ENCODE measurements at places on chromosomes 16 and 17. TPM values are rescaled to one million over a fixed set of nuclear protein-coding genes. Genes with fewer than 3 reads are reported as not detected.
A peak's percentile ranks its signal among the peaks of the same experiment; 100 is the strongest.

DNA sequence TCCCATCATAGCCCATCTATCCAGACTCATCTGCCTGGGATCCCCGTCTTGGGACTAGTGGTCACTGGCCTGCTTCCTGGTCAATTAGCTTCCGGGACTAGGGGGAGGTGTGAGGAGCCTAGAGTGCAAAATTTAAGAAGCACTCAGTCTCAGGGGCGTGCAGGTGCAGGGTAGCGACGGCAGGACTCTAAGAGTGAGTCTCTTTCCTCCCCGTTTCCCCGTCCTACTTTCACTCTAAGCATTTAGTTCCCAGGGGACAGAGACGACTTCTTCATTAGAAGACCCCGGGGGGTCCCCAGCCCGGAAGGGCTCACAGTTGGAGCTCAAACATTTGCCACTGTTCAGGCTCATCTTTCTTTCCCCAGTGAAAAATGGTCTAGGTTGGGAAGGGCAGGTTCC, 677 bp upstream of the ZNHIT3 start:
- H3K27ac ChIP-seq: peak overlapping the region; percentile 85
- no peaks in the 10 kb centered on the region for H3K27me3 ChIP-seq
- no peak for DNase-seq
- H3K4me1 ChIP-seq: peaks cover 34% of the 10 kb centered on the region
- no peaks in the 10 kb centered on the region for H3K36me3 ChIP-seq
- peak overlapping the region; percentile 82 for H3K4me3 ChIP-seq

GRCh38 chr17:78988152-78988551, 8.4 kb upstream of the LGALS3BP start:
- H3K27ac ChIP-seq: no peak overlapping the region
- no peaks in the 10 kb centered on the region for H3K27me3 ChIP-seq
- H3K4me3 ChIP-seq: no peak overlapping the region
- no peaks in the 10 kb centered on the region for H3K36me3 ChIP-seq
- no peak for DNase-seq
- peaks cover 22% of the 10 kb centered on the region for H3K4me1 ChIP-seq

GRCh38 chr16:8951447-8952280, 12.0 kb downstream of the USP7 start:
- no peaks in the 10 kb centered on the region for H3K27me3 ChIP-seq
- H3K36me3 ChIP-seq: no peaks in the 10 kb centered on the region
- no peak overlapping the region for H3K4me3 ChIP-seq
- peak overlapping the region; percentile 66 for H3K27ac ChIP-seq

DNA sequence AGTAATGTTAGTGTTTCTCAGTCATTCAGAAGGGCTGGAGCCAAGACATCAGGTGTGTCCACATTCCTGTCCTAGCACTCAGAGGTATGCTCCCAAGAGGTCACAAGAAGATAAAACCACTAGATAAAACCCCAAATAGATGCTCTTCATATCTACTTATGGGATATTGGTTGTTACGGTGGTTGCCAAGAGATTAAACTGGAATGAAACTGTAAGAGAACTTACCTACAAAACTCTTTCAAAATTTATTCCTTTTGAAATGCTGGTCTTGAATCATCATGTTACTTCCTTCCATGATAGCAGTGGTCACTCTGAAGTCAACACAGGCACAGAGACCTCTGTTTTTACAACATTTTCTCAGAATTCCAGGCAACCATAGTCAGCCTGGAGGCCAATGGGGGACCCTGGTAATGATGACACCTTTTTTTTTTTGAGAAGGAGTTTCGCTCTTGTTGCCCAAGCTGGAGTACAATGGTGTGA, 122.4 kb upstream of the WSCD1 start:
- no peaks in the 10 kb centered on the region for H3K36me3 ChIP-seq
- H3K27ac ChIP-seq: no peak overlapping the region
- H3K27me3 ChIP-seq: no peaks in the 10 kb centered on the region
- H3K4me3 ChIP-seq: no peak overlapping the region
- no peak for DNase-seq

- no peaks in the 10 kb centered on the region for H3K27me3 ChIP-seq
- H3K36me3 ChIP-seq: no peaks in the 10 kb centered on the region
- no peak overlapping the region for H3K27ac ChIP-seq
Measured at GRCh38 chr17:74881073-74881472, 8.3 kb upstream of the FDXR start.

DNA sequence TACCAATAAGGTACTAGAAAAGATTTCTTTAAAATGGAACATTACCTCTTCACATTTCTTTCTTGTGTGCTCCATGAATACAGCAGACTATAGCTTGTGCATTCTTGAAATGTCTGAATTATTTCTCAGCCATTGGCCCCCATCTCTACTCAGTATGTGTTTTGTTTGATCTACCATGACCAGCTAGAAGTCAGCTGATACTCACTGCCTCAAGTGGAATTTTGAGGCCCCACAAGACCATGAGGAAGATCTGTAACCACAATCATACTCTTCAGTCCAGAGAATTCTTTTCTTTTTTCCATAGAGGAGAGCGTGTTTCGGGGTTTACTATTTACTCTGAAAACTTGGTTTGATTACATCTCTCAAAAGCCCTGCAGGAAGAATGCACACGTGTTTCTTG, 319.1 kb downstream of the TOX3 start:
- H3K4me3 ChIP-seq: no peak overlapping the region
- H3K27ac ChIP-seq: no peak overlapping the region
- no peak for DNase-seq

DNA sequence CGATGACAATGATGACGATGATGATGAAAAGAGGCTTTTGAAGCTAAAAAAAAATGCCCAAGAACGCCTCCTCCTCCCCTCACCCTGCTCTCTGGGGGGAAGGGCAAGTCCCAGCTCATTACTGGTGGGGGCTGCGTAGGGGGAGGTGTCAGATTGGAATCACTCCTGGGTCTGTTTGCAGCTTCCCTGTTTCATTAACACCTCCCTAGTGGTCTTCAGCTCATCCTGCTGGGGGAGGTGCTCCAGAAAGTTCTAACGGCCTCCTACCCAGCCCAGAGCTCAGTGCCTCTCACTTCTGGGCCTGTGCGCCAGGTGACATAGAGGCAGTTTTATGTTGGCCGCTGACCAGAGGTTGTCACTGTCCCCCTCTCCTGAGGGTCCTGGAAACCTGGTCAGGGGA, 12.7 kb downstream of the MRM1 start:
- no peak overlapping the region for H3K4me3 ChIP-seq
- peaks cover 19% of the 10 kb centered on the region for H3K4me1 ChIP-seq
- H3K27ac ChIP-seq: no peak overlapping the region
- no peak for DNase-seq
- H3K27me3 ChIP-seq: no peaks in the 10 kb centered on the region

OR2C1 gene
- not detected for total RNA-seq

ASGR2 gene
- 1.6 TPM for total RNA-seq

DNA sequence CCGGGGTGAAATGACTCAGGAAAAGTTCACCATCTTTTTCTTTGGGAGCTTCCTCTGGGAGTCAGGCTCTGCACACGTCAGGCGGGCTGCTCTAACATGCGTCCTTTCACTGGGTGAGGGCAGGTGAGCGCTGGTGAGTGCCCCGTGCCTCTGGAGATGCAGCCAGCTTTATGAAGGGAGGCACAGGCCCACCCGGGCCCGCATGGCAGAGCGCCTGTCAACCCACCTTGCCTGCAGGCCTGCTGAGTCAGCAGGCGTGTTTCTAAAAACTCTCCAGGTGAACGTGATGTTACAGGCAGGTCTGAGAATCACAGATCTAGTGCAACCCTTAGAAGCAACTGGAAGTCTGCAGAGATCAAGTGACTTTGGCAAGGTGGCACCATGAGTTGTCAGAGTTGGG, 18.4 kb downstream of the MAP1LC3B start:
- H3K27me3 ChIP-seq: no peaks in the 10 kb centered on the region
- no peak overlapping the region for H3K4me3 ChIP-seq
- H3K4me1 ChIP-seq: no peaks in the 10 kb centered on the region
- H3K36me3 ChIP-seq: peaks cover 80% of the 10 kb centered on the region
- no peak overlapping the region for H3K27ac ChIP-seq

MYO19 gene
- total RNA-seq: 7.5 TPM

- H3K36me3 ChIP-seq: no peaks in the 10 kb centered on the region
- H3K27ac ChIP-seq: no peak overlapping the region
- no peak for DNase-seq
- peaks cover 42% of the 10 kb centered on the region for H3K4me1 ChIP-seq
Measured at GRCh38 chr17:9364837-9365430, 210.7 kb downstream of the STX8 start.

- H3K27ac ChIP-seq: no peak overlapping the region
- H3K4me3 ChIP-seq: no peak overlapping the region
- no peaks in the 10 kb centered on the region for H3K4me1 ChIP-seq
- no peaks in the 10 kb centered on the region for H3K36me3 ChIP-seq
- peak; percentile 7 for DNase-seq
- H3K27me3 ChIP-seq: no peaks in the 10 kb centered on the region
Measured at GRCh38 chr17:55348749-55349354, 72.8 kb downstream of the MMD start.

OMG gene
- total RNA-seq: not detected

- no peak for DNase-seq
- H3K4me3 ChIP-seq: no peak overlapping the region
- no peaks in the 10 kb centered on the region for H3K27me3 ChIP-seq
- peak overlapping the region; percentile 81 for H3K27ac ChIP-seq
Measured at GRCh38 chr16:16028311-16028999, 79.0 kb downstream of the ABCC1 start.

- H3K4me1 ChIP-seq: no peaks in the 10 kb centered on the region
- no peak overlapping the region for H3K27ac ChIP-seq
- no peak overlapping the region for H3K4me3 ChIP-seq
- no peaks in the 10 kb centered on the region for H3K27me3 ChIP-seq
- DNase-seq: no peak
- H3K36me3 ChIP-seq: no peaks in the 10 kb centered on the region
Measured at GRCh38 chr16:51577621-51578303, 426.7 kb upstream of the SALL1 start.

VWA3A gene
- not detected for total RNA-seq

GRCh38 chr17:633133-633532, 81.5 kb downstream of the VPS53 start:
- H3K27me3 ChIP-seq: no peaks in the 10 kb centered on the region
- no peaks in the 10 kb centered on the region for H3K4me1 ChIP-seq
- DNase-seq: no peak
- H3K36me3 ChIP-seq: no peaks in the 10 kb centered on the region
- H3K4me3 ChIP-seq: no peak overlapping the region

- no peak for DNase-seq
- H3K27ac ChIP-seq: no peak overlapping the region
- H3K36me3 ChIP-seq: no peaks in the 10 kb centered on the region
- H3K4me1 ChIP-seq: peaks cover 5% of the 10 kb centered on the region
- H3K27me3 ChIP-seq: no peaks in the 10 kb centered on the region
Measured at GRCh38 chr16:30980434-30980833, 4.6 kb upstream of the HSD3B7 start.

MPHOSPH6 gene
- 11.0 TPM for total RNA-seq

DNA sequence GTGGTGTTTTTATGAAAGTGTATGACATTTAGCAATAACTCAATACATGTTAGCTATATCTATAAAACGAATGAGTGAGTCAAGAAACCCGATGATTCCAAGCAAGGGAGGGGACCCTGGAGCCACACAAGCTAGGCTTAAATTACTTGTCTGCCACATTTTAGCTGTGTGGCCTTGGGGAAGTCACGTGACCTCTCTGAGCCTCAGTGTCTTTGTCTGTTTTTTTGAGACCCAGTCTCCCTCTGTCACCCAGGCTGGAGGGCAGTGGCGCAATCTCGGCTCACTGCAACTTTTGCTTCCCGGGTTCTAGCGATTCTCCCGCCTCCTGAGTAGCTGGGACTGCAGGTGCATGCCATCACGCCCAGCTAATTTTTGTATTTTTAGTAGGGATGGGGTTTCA, 20.1 kb upstream of the GCSH start:
- H3K4me1 ChIP-seq: no peaks in the 10 kb centered on the region
- DNase-seq: no peak
- H3K36me3 ChIP-seq: no peaks in the 10 kb centered on the region
- no peak overlapping the region for H3K27ac ChIP-seq
- H3K4me3 ChIP-seq: no peak overlapping the region

Measured in gastrocnemius medialis (tissue), 4 donors.